ENCODE measurements at places on chromosomes 13 and 19. TPM values are rescaled to one million over a fixed set of nuclear protein-coding genes. Genes with fewer than 3 reads are reported as not detected.

GRCh38 chr19:51694318-51695085, 1.4 kb downstream of the SPACA6 start:
- DNase-seq, result no peak

DNA sequence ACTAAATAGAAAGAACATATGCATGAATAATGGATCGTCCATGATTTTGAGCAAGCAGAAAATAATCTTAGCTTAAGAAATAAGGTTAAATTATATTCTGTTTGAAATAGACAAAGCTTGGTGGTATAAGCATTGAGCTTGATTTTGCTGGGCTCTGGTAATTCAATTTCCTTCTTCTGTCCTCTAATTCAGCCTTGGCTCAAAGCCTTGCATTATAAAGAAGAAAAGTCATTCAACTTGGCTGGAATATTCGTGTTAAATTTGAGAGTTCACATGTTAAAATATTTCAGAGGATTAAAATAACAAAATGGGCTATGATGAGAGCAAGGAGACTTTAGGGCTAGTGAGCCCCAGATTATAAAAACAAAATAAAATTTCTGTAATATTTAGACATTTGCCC, 415.4 kb upstream of the PCDH20 start:
- DNase-seq, result no peak

- DNase-seq, result no peak
Observed at GRCh38 chr13:59178344-59178743, 985.4 kb downstream of the DIAPH3 start.

DNA sequence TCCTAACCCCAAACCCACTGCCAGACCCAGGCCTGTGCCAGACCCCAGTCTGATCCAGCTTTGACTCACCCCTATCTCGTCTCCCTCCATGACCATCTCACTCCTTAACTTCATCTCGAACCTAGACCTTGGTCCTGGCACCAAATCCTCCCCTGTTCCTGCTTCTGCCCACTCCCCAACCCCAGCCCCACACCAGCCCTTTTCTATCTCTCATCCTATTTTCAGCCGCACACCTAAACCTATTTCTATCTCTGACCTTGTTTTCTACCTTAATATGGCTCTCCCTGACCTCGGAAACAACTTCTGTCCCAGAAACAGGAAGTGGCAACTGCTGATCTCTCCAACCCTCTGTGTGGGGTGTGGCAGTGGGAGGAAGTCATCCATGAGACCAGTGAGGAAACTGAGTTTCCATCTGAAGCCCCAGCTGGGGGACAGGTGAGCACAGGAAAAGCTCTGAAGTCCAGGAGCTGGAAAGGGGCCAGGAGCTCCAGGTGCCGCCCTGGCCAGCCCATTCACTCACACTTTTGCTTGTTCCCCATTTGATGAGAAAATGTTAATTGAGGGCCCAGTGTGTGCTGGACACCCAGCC, 13.7 kb downstream of the PTH2 start:
- DNase-seq, result no peak

DNA sequence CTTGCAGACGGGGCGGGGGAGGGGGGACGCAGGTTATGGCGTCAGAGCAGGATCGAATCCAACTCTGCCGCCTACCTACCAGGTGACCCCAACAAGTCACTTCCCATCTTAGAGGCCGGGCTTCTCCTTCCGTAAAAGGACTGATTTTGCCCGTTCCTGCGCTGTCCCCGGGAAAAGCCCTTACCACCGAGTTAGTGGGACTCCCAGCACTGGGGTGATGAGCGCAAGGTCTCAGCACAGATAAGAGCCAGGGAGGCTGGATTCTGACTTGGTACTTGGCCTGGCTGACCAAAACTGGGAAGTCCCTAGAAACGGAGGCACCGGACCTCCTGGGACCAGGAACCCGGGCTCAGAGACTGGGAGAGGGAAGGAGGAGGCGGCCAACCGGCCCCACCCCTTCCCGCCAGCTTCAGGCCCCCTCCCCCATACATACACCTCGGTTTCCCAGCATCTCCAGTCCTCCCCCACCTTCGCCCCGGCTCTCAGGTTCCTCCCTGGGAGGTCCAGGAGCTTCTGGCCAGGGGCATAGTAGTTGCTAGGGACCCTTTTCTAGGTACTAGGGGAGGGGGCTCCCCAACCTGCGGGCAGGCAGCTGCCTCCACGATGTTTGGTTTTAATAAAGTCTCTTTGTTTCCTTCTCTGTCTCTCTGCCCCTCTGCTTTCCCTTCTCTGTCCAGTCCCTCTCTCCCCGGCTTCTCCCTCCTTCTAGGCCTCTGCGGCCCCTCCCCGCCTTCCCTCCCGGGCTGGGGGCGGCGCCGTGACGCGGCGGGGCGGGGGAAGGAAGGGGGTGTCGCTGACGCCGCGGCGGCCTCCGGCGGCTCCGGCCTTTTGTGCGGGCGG, at the start of gene GRAMD1A:
TSS of gene GRAMD1A (plus strand) at position 826 of the 840 bp plus-strand sequence. CDS start 156 bp downstream, outside the sequence.
- peak; percentile 88 for DNase-seq

- no peak for DNase-seq
Observed at GRCh38 chr19:51550848-51551672, 19.6 kb upstream of the SIGLEC6 start.

DNA sequence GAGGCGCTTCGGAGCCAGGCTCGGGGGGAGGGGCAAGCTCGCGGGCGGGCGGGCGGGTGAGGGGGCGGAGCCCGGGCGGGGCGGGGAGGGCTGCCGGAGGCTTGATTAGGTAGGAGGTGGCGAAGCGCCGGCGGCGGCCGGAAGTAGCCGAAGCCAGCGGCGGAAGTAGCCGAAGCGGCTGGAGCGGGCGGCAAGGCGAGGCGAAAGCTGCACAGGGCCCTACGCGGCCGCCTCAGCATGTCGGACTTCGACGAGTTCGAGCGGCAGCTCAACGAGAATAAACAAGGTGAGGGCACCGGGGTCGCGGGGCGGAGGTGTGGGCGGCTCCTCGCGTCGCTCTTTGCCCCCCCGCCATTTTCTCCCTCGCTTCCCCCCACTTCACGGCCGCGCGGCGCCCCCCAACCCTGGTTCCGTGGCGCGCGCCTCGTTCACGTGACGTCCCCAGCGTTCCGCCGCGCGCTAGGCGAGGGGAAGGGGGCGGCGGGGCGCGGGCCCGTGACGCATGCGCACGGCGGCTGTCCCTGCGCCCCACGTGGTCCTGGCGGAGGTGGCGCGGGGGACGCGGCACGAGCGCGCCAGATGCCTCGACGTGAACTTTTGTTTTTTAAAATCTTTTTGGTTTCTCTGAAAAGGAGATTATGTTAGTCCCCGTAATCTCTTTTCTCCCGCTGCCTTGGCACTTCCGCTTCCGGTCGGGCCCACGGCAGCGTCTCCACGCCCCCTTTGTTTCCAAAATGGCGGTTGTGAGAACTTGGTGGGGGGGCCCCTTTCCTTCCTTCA, at the start of gene U2AF2:
TSS of gene U2AF2 (plus strand) at position 168 of the 780 bp plus-strand sequence. CDS start at position 238, 70 bp downstream.
- DNase-seq, result peak; percentile 93

GRCh38 chr13:58476206-58476918, 844.8 kb downstream of the PCDH17 start:
- no peak for DNase-seq

DNA sequence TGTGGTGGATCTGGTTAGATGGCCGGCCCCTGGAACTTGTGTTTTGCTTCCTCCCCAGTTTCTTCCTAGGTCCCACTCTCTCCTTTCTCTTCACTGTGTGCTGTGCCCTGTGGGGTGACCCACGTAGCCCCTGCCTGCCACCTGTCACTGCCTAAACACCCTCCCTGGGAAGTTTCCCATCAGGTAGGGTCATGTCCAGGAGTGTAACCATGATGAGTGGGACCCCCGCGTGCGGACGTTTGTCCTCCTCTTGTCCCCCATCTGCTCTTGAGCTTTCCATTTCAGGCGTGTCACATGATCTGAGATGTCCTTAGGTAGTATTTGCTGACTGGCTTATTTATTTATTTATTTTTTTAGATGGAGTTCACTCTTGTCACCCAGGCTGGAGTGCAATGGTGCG, 61.3 kb downstream of the ARHGEF7 start:
- no peak for DNase-seq

GRCh38 chr13:31074756-31075155, 86.9 kb downstream of the HSPH1 start:
- DNase-seq, result no peak

- DNase-seq, result no peak
Observed at GRCh38 chr13:95457294-95457693, 95.2 kb upstream of the CLDN10 start.

DNA sequence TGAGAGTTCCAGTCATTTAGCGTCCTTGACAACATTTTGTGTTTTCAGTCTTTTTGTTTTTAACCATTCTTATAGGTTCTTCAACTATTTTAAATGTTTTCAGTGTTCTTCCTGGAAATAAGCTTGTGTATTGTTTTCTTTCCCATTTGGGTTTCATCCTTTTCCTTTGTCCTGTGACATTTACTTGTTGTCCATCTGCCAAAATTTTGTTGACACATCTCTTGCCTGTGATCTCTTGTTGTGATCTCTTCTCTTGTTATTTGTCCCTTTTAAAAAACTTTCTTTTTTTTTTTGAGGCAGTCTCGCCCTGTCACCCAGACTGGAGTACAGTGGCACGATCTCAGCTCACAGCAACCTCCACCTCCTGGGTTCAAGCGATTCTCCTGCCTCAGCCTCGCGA, 96.5 kb downstream of the PDS5B start:
- no peak for DNase-seq

GRCh38 chr13:113639616-113640262, 18.3 kb downstream of the ATP4B start:
- peak; percentile 30 for DNase-seq

DNA sequence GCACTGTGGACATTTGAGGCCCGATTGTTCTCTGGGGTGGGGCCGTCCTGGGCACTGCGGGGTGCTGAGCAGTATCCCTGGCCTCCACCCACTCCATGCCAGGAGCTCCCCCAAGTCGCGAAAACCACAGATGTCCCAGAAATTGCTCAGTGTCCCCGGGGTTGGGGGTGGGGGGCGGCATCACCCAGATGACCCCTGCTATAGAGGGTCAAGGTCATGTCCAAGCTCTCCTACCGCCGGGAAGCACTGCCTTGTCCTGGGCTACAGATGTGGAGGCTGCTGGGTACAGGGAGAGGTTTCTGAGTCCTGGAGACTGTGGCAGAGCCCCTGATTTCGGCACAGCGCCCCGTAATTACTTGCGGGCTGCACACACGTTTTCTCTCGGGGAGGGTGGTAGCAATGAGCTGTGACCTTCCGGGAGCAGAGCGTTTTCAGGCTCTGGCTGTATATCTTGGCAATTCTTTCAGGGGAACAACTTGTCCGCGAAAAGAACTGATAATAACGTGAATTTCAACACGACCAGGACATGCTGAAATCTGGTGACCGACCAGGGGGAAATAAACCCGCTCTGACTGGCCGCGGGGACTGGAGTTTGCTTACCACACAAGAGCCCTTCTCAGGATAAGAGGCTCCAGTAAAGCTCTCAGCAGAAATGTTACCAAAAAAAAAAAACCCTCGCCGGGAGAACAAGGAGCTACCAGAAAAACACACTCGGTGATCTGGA, 68.1 kb downstream of the GNG7 start:
- no peak for DNase-seq

GRCh38 chr19:15291089-15291488, 41.2 kb downstream of the BRD4 start:
- DNase-seq, result no peak

DNA sequence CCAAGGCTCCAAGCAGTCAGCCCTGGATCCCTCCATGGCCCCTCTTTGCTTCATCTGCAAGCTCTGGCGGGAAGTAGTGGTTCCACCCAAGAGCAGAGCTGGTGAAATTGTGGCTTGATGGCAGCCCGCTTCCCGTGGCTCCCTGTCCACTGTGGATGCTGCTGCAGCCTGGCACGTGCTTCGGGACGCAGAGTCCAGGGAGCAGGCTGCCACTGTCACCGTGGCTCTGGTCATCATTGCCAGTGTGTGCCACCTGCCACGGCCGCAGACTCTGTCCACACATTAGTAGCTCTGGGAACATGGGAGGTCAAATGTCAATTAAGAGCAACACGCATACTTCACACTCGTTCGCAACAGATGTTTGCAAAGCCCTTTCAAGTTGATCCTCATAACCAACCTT, 40.8 kb upstream of the RNF17 start:
- DNase-seq, result no peak

GRCh38 chr13:112897956-112898620, 70.9 kb upstream of the MCF2L start:
- DNase-seq, result no peak

DNA sequence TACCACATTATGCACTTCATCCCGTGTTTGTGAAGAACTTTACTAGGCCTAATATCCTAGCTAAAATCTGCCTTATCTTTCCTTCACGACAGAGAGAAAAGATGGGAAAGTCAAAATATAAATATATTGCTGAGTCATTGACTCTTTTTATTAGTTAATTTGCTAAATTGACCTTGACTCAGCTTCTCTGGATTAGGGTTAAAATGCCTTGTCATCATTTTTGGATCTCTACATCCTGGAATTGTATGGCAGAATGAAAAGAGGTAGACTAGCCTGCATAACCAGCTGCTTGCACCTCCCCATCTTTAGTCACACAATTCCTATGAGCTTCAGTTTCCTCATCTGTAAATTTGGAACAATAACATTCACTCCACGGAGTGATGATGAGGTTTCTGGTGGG, 280.3 kb downstream of the DCT start:
- DNase-seq, result no peak

DNA sequence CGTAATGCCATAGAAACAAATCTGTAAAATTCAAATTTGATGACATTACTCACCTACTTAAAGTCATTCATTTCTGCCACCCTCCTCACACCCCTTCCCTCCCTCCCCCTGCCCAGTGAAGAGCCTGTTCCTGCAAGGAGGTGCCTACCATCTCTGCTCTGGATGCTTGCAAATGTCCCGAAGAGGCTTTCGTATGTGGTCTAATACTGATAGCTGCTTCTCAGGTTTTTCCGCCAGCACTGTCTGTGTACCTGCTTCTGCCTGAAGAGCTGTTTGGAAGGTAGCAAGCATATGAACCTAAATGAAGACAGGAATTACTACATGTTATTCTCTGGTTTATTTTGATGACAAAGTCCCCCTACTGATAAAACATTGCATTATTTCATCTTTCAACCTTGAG, 57.1 kb downstream of the GPALPP1 start:
- DNase-seq, result no peak

GRCh38 chr13:42211704-42212464, 60.1 kb upstream of the AKAP11 start:
- DNase-seq, result no peak

GRCh38 chr13:94272038-94272437, 207.4 kb downstream of the DCT start:
- DNase-seq, result no peak

IL11 gene
- not detected for total RNA-seq

C1QTNF9 gene
- 0.64 TPM for total RNA-seq

RPL36 gene
- total RNA-seq, result 1,274 TPM

NCR1 gene
- not detected for total RNA-seq

GPALPP1 gene
- total RNA-seq, result 22.7 TPM

ZNF805 gene
- 17.0 TPM for total RNA-seq
